ENCODE measurements at places on chromosomes 11 and 22.

GRCh38 chr11:102313238-102313940 is 3.9 kb upstream of the BIRC3 start:
- DNase-seq = no peak

DNA sequence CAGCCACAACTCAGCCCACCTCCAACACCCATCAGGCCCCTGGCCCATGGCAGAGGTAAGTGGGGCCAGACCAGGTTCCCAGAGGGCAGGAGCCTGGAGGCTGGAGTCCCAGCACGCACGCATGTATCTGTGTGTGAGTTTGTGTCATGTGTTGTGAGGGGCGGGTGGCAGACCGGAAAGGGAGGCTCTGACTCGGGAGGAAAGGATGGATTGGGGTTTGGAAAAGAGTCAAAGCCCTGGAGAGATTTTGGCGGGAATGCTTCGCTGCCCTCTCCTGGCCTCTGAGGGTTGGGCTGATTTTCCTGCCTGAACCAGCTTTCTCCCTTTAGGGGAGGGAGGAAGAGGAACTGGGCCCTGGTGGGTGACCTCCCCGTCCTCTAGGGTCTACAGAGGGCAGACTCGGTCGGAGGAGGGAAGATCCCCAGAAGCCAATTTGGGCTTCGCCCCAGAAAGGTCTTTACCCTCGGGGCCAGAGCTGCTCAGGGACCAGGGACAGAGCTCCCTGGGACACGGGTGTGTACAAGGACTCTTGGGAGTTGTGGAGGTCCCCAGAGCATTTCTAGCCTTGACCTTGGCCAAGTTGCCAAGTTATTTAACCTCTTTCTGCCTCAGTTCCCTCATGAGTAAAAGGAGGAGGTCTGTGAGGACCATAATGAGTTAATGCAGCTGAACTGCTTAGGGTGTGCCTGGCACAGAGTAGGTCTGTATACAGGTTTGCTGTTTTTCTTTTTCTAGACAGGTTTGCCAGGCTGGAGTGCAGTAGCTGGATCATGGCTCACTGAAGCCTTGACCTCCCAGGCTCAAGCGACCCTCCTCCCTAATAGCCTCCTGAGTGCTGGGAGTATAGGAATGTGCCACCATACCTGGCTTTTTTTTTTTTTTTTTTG is 6.9 kb downstream of the C11orf68 start:
- DNase-seq = peak; percentile 88

DNA sequence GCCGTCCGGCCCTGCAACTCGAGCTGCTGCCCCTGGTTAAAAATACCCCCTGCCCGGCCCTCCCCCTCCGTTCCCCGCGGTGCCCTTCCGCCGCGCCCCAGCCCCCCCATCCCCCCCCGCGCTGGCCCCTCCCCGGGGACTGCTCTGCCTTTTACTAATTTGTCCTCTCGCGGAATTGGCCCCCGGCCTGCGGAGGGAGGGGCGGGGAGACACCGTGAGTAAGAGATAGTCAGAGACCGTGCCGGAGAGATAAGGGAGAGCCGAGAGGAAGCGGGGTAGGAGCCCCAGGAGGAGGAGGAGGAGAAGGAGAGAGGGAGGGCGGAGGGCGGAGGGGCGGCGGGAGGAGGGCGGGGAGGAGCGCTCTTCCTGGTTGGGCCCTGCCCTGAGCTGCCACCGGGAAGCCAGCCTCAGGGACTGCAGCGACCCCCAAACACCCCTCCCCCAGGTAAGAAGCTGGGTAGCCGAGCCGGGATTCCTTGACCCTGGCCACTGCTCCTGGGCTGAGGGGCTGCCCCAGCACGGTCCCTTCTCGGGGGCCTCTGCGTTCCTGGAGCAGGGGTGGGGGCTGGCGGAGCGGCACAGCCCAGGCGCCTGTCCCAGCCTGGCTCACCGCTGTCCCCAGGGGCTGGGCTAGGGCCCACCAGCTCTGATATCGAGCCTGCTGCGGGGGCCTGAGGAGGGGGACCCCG is at the start of gene CAPN1:
Gene CAPN1, plus strand, starts transcription at position 360 of the 689 bp plus-strand sequence. CDS start 774 bp downstream, outside the sequence.
- DNase-seq = peak; percentile 94

GRCh38 chr22:32533265-32534111 is 58.9 kb downstream of the FBXO7 start:
- DNase-seq = no peak

GRCh38 chr11:17414992-17415391 is 26.5 kb upstream of the KCNJ11 start:
- no peak for DNase-seq

- DNase-seq = no peak
These were observed 138.6 kb upstream of the ARHGAP20 start for GRCh38 chr11:110850846-110851245.

DNA sequence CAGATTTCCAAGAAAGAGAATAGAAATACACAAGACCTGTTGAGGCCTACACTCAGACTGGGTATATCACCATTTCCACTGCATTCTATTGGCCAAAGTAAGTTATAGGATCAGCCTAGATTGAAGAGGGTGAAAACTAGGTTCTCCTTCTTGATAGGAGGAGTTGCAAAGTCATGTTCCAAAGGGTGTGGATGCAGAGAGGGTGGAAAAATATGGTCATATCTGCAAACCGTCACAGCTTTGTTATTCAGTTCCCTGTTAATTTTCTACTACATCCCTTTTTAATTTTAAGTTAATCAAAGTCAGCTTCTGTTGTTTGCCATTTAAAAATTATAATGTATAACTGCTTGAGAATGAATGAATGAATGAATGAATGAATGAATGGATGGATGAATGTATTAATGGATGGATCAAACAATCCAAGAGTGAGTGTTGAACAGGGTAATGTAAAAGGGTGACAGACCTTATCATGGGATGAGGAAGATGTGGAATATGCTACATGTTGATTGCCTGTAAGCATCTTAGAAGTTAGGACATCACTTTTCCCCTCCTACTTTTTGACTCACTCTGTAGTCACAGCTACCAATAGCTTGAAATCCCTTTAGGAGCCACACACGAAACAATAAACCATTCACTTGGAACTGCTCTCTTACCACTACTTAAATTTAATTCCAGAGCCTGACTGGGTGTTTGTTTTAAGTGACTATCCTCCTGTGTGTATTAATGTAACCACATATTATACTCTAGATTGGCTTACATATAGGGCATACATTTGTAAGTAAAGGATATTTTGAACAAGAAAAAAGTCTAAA is 121.5 kb downstream of the CCDC34 start:
- DNase-seq = peak; percentile 55

- no peak for DNase-seq
These were observed 53.2 kb upstream of the EHF start for GRCh38 chr11:34567733-34568132.

All from RWPE1 (cell line).